ENCODE measurements at places on chromosomes 11 and 22. TPM values are rescaled to one million over a fixed set of nuclear protein-coding genes. Genes with fewer than 3 reads are reported as not detected.

DNA sequence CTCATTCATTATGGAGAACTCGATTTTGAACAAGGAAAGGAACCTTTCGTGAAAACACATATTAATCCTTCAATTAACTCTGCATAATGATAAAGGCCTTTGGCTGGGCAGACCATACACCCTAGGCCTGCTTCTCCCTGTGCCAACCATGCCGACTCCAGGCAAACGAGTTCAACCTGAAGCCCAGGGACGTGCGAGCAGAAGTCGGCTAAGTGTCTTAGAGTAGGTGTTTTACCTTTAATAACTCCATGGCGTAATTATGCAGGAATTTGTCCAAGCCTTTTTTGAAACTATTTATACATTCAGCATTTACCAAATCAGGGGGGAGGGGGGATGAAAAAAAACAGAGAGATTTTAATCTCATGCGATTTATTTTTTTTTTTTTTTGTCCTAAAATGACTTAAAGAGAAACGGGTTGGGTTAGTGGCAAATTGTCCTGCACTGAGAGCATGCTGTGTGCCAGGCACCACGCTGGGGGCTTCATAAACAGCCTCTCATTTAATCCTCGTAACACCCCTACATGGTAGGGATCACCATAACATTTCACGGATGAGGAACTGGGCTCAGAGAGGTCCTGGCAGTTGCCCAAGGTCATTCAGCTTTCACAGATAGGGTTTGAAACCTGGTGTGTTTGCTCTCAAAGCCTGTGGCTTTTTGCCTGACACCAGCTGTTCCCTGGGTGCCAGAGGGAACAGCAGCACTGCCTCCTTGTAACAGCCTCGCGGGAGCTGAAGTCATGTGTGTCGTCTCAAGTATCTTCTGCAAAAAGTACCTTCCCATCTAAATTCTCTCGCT, 423.9 kb downstream of the MN1 start:
- peak overlapping the region; percentile 88 for H3K27ac ChIP-seq
- peaks cover 21% of the 10 kb centered on the region for H3K4me1 ChIP-seq
- H3K36me3 ChIP-seq, result no peaks in the 10 kb centered on the region
- no peak overlapping the region for H3K4me3 ChIP-seq
- DNase-seq, result peak; percentile 93
- H3K27me3 ChIP-seq, result no peaks in the 10 kb centered on the region

DNA sequence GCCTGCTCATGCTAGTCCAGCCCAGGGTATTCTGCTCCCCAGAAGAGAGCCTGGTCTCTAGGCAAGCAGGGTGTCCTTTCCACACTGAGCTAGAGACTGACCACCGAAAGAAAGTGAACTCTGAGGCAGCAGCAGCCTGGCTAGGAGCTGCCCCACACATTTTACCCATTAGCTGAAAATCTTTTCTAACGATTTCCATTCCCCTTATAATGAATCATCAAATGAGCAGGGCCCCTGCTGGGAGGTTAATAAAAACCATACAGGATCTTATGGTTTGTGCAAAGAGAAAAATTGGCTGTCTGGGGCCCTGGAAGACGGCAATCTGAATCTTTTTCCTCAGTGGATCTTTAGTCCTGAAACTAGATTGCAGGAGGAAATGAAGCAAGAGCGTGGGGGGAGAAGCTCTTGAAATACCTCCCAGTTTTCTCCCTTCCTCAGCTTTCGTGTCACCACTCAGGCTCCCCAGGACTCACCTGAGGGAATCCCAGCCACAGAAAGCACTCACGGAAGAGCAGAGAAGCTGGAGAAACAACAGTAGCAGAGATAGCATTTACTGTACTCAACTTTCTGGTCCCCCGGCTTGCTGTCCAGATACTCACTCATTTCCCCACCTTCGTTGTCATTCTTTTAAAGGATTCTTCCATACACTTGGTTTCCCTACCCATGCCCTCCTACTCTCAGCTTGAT, 74.7 kb upstream of the CD44 start:
- H3K27ac ChIP-seq, result no peak overlapping the region
- no peaks in the 10 kb centered on the region for H3K27me3 ChIP-seq
- no peak overlapping the region for H3K4me3 ChIP-seq
- DNase-seq, result no peak
- no peaks in the 10 kb centered on the region for H3K4me1 ChIP-seq

- H3K27ac ChIP-seq, result no peak overlapping the region
- peak overlapping the region; percentile 77 for H3K4me3 ChIP-seq
- DNase-seq, result no peak
- H3K27me3 ChIP-seq, result no peaks in the 10 kb centered on the region
Observed at GRCh38 chr22:50242406-50242949, 2.3 kb downstream of the TUBGCP6 start.

DNA sequence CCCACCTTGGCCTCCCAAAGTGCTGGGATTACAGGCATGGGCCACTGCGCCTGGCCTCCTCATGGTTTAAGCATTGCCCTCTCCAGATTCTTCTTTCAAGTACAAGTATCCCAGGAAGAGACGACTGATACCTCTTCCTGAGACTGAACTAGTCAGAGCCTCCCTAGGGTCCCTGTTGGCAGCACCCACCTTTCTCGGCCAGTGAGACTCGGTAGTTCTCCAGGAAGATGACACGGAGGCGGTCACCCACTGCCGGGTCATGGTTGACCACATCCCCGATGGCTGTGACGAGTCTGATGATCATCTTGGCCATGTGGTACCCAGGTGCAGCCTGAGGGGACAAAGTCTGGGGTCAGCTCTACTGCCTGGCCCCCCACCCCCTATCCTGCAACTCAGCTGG, 7.2 kb upstream of the RASGRP2 start:
- H3K36me3 ChIP-seq, result no peaks in the 10 kb centered on the region
- no peak overlapping the region for H3K27ac ChIP-seq
- no peak for DNase-seq

DNA sequence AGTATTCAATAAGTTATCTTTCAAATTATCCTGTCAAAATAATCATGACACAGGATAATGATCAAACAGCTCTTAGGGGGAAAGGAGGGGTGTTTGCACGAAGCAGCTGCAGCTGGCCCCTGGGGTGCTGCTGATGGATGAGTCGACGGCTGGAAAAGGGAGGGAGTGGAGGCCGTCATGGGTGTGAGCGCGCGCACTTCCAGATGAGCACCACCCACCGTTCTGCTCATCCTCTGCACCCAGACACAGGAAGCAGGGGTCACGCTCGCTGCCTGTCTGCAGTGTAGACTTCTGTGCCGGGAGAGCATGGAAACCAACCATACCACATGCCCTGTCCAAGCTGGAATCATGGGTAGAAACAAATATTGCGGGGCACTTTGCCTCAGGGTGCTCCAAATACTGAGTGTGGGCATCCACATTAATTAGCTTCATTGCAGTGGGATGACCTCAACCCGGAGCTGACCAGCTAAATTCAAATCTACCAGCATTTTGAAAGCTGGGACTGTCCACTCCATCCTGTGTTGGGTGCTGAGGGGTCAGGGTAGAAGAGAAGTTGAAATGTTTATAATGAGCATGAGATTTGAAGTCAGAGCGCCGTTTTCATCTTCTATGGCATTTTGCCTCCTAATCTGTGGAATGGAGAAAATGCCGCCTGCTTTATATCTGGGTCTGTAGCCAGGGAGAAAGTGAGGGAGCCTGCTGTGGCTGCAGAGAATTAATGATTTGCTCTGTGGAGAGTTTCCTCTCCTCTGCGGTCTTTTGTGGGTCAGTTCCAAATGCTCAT, 802.4 kb downstream of the TBC1D22A start:
- H3K27me3 ChIP-seq, result no peaks in the 10 kb centered on the region
- no peak overlapping the region for H3K4me3 ChIP-seq
- no peaks in the 10 kb centered on the region for H3K4me1 ChIP-seq
- H3K36me3 ChIP-seq, result no peaks in the 10 kb centered on the region
- no peak overlapping the region for H3K27ac ChIP-seq
- DNase-seq, result no peak

DNA sequence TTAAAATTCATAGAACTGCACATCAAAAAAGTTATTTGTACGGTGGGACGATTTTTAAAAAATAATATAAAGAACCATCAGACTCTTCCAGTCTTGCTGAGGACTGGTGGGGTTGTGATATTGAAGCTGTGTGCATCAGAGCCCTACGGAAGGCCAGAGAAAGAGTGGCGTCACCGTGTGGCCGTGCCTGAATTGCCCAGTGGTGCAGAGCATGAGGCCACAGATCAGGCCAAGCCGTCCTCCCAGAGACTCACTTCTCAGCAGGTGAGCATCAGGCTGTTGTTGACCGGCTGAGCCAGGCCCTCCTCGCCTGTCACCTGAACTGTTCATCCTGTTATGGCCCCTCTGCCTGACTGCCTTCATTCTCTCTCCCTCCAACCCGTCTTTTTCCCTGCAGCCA, 1013.9 kb downstream of the TBC1D22A start:
- no peaks in the 10 kb centered on the region for H3K27me3 ChIP-seq
- H3K4me3 ChIP-seq, result no peak overlapping the region
- no peaks in the 10 kb centered on the region for H3K4me1 ChIP-seq
- DNase-seq, result no peak
- H3K27ac ChIP-seq, result no peak overlapping the region

DNA sequence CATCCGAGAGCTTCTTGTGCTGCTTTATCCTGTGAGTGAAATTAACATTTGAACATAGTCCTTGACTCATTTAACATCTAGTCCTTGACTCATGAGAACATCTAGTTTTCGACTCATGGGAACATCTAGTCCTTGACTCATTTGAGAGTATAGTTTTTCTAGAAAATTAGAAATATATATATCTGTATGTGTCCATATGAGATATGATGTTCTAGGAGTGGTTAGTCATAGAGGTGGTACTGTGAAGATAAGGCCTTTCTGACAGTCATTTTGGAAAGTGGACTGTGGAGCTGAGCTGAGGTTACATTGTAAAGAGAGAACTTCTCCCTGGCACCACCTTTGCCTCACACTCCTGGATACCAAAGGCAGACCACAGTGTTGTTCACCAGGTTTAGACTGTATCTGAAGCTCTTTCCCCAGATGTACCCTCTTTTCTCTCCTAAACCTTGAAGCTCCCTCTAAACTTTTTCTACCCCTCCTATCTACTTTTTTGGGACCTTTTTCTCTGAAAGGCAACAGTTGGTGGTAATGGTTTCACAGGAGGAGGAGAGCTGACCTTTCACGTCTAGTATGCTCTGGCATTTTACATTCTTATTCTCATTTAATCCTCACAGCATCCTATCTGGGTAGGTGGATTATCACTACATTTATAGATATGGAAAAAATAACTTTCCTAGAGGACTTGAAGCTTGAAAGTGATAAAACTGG, 67.2 kb downstream of the PPP2R1B start:
- DNase-seq, result no peak
- peaks cover 4% of the 10 kb centered on the region for H3K36me3 ChIP-seq
- H3K27me3 ChIP-seq, result no peaks in the 10 kb centered on the region
- no peak overlapping the region for H3K4me3 ChIP-seq

GRCh38 chr11:61587541-61587941, 6.7 kb upstream of the SYT7 start:
- H3K4me1 ChIP-seq, result peaks cover 24% of the 10 kb centered on the region
- DNase-seq, result peak; percentile 78
- no peaks in the 10 kb centered on the region for H3K27me3 ChIP-seq
- H3K36me3 ChIP-seq, result no peaks in the 10 kb centered on the region
- H3K4me3 ChIP-seq, result peak overlapping the region; percentile 28
- no peak overlapping the region for H3K27ac ChIP-seq

DNA sequence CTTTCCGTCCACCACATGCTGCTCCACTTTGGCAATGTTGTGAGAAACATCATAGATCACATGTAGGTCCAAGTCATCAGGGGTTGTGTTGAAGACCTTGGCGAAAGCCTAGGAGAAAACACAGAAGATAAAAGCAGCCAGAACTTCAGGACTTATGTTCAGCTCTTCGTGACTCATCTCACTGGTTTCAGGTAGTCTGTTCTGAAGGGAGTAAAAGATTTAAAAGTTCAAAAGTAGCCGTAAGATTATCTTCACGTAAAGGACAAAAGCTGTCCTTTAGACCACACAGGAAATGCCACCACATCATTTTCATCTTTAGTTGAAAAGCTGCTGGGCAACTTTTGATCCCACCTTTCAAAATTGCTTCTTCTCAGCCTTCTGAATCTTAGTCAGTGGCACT, 16.9 kb downstream of the RTCB start:
- no peak overlapping the region for H3K4me3 ChIP-seq
- peaks cover 85% of the 10 kb centered on the region for H3K36me3 ChIP-seq
- H3K27me3 ChIP-seq, result no peaks in the 10 kb centered on the region
- no peak for DNase-seq
- no peak overlapping the region for H3K27ac ChIP-seq

GRCh38 chr22:44023404-44024287, 456 bp upstream of the PARVB start:
- peak overlapping the region; percentile 69 for H3K27ac ChIP-seq
- H3K4me1 ChIP-seq, result peaks cover 4% of the 10 kb centered on the region
- no peak overlapping the region for H3K4me3 ChIP-seq
- peak; percentile 20 for DNase-seq

DNA sequence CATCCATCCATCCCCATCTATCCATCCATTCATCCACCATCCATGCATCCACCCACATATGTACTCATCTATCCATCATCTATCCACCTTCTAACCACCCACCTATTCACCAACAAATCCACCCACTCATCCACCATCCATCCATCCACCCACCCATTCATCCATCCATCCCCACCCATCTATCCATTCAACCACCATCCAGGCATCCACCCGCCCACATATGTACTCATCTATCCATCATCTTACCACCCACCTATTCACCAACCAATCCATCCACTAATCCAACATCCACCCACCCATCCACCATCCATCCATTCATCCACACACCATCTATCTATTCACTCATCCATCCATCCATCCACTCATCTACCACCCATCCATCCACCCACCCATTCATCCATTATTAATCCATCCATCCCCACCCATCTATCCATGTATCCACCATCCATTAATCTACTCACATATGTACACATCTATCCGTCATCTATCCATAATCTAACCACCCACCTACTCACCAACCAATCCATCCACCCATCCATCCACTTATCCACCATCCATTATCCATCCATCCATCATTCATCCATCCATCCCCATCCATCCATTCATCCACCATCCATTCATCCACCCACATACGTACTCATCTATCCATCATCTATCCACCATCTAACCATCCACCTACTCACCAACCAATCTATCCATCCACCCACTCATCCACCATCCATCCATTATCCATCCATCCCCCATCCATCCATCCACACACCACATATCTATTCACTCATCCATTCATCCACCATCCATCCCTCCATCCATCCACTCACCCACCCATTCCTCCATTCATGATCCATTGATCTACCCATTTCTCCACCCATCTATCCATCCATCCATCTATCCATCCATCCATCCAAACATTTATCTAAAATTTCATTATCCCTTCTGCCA, 940.0 kb downstream of the BRD1 start:
- no peak overlapping the region for H3K27ac ChIP-seq
- H3K4me1 ChIP-seq, result no peaks in the 10 kb centered on the region
- H3K4me3 ChIP-seq, result no peak overlapping the region
- H3K36me3 ChIP-seq, result no peaks in the 10 kb centered on the region

- peak overlapping the region; percentile 97 for H3K27ac ChIP-seq
- H3K27me3 ChIP-seq, result no peaks in the 10 kb centered on the region
- H3K4me3 ChIP-seq, result peak overlapping the region; percentile 92
- peaks cover 16% of the 10 kb centered on the region for H3K4me1 ChIP-seq
- DNase-seq, result peak; percentile 55
Observed at GRCh38 chr11:67317888-67318555, 14.7 kb downstream of the SSH3 start.

- H3K4me3 ChIP-seq, result no peak overlapping the region
- no peak for DNase-seq
Observed at GRCh38 chr22:40388231-40388630, 17.8 kb downstream of the SGSM3 start.

HBB gene
- total RNA-seq, result 2.5 TPM

KRTAP5-9 gene
- not detected for total RNA-seq

VSTM5 gene
- total RNA-seq, result 0.67 TPM

PCNX3 gene
- 18.9 TPM for total RNA-seq

RAB36 gene
- total RNA-seq, result 24.2 TPM

GVQW3 gene
- total RNA-seq, result 7.2 TPM

CCT8L2 gene
- total RNA-seq, result not detected

TMEM191C gene
- 0.20 TPM for total RNA-seq

FADS1 gene
- total RNA-seq, result 17.3 TPM

CD3D gene
- 2.0 TPM for total RNA-seq

MOGAT2 gene
- not detected for total RNA-seq
